Mesothelial cell of epicardium (in vitro differentiated cells): ENCODE measurements at places on chromosomes 4 and X.

DNA sequence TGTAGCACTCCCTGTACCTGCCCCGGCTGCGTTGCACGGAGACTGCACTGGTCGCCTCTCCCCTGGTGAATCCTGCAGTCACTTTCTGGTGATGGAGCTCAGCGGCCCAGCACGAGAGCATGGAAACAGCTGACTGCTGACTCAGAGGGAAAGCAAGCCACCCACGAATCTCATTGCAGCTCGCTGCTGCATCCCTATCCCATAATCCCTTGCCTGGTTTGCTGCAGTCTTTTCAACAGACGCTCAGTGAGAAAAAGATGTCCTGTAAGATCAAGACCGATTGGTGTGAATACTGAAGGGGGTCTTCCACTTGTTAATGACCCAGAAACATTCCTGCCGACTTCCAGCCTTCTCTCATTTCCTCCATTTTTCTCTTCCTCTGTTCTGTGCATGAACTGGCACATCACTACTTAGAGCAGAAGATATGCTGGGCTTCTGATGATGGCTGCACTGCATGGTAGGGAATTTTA, 52.9 kb downstream of the TRIM2 start:
- no peak for DNase-seq

DNA sequence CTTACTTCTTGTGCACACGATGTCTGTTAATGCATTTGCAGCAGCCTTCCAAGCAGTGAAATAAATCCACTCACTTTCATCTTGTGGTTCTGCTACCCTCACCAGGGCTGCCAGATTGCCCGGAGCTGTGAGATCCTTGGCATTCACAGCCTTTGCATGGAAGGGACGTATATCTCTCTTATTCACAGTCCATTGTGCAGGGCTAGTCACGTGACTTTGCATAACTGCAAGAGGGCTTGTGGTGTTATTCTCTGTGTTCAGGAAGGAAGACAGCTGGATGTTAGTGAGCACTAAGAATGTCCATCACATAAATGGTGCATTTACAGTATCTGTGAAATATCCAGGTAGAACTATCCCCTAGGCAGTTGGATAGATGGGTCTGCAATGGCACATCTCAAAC, 96.5 kb upstream of the BEND4 start:
- DNase-seq = no peak

GRCh38 chr4:107654694-107655093, 65.3 kb downstream of the PAPSS1 start:
- DNase-seq = no peak

- no peak for DNase-seq
Measured at GRCh38 chrX:123753656-123754350, 21.0 kb upstream of the THOC2 start.

DNA sequence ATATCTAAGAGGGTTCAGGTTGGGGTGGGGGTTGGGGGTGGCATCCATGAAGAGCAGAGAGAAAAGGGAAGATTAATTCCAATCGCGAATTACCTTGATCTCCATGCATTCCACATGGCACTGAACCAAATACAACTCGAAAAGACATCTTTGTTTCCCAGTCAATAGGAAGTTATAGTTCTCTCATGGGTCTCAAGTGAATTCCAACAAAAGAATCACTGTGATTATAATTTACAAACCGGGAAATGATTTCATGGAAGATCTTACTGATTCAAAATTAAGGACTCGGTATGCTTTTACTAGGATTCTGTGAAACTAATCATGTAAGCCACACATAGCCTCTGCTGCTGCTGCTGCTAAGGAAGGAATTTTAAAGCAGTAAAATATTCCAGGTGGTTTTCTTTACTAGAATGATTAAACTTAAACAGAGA, 26.6 kb upstream of the AMELX start:
- no peak for DNase-seq

DNA sequence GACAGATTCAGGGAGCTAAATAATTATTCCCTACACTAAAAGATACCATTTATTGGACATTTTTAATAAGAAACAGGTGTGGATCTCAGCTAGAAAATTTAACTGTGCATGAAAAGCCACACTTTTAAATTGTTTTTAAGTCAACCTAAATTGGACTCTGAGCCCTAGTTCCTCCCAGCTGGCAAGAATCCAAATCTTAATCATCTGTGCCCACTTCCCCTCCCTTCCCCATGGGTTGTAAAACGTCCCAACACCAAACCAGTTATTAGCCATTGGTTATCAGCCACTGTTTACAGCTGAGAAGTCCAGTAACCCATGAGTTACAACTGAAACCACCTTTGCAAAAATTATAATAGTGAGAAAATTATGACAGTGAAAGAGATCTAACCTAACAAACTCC, 125.6 kb upstream of the S100G start:
- DNase-seq = no peak

GRCh38 chr4:57355101-57355665, 245.0 kb upstream of the IGFBP7 start:
- no peak for DNase-seq
